ENCODE measurements at places on chromosomes 12 and 14. TPM values are rescaled to one million over a fixed set of nuclear protein-coding genes. Genes with fewer than 3 reads are reported as not detected.

GNB3 gene
- not detected for total RNA-seq

DNA sequence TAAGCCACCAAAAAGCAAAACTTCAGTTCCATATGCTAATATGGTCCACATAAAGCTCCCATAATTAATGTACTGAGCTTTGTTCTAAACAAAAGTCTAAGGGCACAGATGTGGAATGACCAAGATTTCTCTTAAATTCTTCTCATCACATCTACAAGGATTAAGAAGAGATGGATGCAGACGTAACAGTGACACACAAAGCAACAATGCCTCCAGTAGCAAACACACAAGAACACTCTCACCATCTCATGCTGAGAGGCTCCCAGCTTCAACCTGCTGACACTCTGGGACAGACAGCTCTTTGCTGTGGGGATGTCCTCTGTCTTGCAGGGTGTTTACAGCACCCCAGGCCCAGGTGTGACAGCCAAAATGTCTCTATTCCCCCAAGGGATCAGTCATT lies 48.2 kb downstream of the SETD3 start:
- DNase-seq = no peak

- DNase-seq = no peak
Measured at GRCh38 chr12:53739214-53740129, 12.2 kb upstream of the CALCOCO1 start.

IFI27 gene
- 1.1 TPM for total RNA-seq

DNA sequence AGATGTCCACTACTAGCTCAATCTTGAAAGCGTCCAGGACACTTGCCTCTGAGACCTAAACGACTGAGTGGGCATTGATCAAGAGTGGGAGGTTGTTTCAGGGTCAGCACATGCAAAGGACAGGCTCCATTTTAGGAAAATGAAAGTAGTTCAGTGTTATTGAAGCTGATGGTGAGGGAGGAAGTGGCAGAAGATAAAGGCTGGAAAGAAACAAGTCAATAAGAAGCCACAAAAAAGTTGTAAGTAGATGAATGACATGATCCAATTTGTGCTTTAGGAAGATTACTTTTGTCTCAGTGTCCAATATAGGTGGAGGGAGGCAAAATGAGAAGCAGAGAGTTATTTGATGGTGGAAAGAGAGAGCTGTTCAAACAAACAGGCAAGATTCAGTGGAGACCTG lies 22.0 kb downstream of the GPR65 start:
- no peak for DNase-seq

DNA sequence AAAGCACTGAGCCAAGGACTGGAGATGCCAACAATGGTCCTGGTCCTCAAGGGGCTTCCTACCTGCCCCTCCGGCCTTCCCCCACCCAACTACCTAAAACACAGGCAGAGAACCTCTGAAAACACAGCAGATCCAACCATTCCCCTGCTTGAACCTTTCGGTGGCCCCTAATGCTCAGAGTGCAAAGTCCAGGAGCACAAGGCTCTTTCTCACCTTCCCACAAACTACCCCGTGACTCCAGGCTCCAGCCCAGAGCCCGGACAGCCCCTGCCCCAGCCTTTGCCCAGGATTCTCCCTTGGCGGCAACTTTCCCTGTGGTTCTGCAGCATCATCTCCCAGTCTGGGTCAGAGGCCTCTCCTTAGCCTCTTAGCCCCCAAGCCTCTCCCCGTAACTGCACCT lies 1.6 kb upstream of the CD9 start:
- DNase-seq = no peak

DNA sequence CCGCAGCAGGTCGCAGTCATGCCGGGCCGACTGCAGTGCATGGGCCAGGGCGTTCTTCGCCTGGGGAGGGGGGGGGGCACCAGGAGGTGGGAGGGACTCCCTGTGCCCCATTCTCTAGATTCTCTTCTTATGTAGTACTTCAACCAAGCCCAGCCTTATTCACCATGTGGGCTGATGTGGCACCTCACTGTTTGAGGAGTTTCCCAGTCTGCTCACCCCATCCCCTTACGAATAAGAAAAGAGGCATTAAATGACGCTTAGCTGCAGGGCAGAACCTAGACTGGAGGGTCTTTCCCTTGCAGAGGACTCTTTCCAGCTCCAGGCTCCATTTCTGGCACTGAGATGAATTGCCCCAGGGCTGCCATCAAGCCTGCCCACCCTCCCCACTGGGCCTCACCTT lies 12.2 kb downstream of the CMTM5 start:
- no peak for DNase-seq

GRCh38 chr12:60257063-60257462 lies 661.2 kb downstream of the SLC16A7 start:
- no peak for DNase-seq

- no peak for DNase-seq
Measured at GRCh38 chr12:4766445-4766844, 46.2 kb downstream of the GALNT8 start.

DNA sequence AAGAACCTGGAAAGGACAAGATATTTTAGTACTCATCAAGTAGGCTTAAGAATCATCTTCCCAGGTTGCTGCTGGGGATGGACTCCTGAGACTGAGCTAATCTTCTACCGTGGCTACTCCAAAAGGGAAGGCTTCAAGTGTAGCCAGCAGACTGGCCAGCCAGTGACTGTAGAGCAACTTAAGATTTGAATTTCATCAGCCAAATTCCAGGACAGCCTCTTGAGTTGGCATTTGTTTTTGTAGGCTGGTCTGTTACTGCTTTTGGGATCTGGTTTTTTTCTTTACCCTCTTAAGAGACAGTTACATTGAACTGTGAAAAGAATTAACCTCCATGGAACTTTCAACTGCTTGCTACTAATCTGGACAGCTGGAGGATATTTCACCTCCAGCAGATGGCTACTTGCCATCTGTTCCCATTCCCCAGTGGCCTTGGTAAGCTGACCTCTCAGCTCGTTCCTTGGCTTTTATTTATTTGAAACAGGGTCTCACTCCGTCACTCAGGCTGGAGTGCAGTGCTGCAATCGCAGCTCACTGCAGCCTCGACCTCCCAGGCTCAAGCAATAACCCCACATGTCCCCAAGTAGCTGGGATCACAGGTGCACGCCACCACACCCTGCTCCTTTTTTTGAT lies 20.7 kb downstream of the VTI1B start:
- DNase-seq = no peak

SERPINA5 gene
- total RNA-seq = not detected

LRP1 gene
- total RNA-seq = 70.1 TPM

DNA sequence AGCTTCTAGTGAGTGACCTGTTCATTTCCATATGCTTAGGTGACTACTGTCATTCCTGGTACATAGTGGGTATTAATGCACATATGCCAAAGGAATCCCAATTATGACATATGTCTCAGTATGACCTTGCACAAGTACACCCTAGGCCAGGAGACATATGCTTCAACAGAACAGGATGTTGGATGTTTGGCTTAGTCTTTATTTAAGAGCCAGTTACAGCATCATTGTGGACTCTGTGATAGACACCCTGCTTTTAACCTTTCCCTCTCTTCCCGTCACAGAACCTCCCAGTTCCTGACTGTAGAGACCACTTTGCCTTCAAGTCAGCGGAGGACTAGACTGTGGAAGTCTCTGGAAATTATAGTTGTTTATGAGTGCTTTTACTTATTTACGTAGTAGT lies 72.9 kb downstream of the DAAM1 start:
- no peak for DNase-seq

DNA sequence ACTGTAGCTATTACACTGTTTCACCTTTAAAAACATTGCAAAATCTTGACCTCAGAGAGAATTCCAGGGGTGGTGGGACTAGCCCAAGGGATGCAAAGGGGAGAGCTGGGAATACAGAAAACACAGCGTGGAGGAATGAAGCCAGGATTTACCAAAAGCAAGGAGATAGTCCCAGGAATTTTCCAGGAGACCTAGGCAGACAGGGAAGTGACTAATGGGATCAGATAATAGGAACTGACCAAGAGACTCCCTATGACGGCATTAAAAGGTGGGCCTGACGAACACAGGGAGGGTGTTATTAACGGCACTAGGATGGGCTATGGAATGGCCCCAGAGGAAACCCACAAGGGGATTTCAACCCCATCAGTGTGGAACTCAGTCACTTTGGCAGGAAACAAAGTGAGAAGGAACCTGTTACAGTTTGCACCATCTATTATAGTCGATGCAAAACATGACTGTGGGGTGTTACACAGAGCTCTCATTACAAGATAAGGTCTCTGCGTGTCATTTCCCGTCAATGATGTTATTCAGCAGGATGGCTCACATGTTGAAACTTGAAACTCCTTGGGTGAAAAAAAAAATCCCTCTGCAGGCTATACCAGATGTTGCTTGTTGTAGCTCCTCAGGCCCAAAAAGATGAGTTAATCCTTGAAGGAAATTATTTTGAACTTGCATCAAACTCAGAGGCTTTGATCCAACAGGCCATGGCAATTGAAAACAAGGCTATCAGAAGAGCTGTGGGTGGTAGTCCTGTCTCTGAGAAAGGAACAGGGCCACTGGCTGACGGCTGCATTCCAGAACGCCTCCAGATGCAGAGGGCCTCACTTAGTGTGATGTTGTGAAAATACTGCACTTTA lies 58.7 kb downstream of the DRAM1 start:
- no peak for DNase-seq

- DNase-seq = no peak
Measured at GRCh38 chr14:88477513-88478250, 77.1 kb downstream of the PTPN21 start.

- DNase-seq = peak; percentile 87
Measured at GRCh38 chr12:6540181-6540877, 6.0 kb downstream of the GAPDH start.

DNA sequence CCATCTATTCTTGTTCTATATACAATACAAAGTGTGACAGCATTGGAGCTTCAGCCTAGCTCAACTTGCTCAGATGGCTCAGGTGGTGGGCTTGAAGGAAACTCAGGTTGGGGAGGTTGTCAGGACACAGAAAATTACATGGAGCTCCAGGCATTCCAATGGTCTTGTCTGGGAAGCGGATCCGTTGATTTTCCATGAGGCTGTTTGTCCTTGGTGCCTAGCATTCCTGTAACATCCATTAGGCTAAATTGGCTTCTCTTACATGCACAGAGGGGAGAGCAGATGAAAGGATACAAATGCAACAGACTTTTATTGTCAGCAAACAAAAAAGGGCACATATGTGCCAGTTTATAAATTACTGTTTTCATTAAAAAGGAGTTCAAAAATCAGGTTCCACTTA lies 75.5 kb upstream of the OTX2 start:
- no peak for DNase-seq

- no peak for DNase-seq
Measured at GRCh38 chr12:40837891-40838429, 145.7 kb downstream of the CNTN1 start.

DNA sequence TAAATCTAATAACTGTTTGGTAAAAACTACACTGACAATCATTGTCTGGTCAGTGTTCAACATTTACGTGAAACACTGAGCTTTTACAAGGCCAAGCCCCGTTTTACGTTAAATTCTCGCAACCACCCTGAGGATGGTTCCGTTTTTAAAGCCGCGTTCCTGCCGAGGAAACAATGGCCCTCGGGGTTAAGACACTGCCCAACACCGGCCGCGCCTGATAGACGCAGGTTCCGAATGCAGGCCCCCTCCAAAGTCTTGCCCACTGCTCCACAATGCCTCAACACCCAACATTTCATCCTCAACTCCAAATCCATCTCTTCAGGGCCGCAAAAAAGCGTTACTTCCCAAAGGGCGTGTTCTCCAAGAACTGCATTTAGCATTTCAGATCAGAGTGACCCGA lies 953 bp upstream of the SNRPF start:
- no peak for DNase-seq

DDIT3 gene
- total RNA-seq = 17.3 TPM

EPYC gene
- total RNA-seq = not detected

- no peak for DNase-seq
Measured at GRCh38 chr12:49491823-49492222, 47.0 kb upstream of the KCNH3 start.

DNA sequence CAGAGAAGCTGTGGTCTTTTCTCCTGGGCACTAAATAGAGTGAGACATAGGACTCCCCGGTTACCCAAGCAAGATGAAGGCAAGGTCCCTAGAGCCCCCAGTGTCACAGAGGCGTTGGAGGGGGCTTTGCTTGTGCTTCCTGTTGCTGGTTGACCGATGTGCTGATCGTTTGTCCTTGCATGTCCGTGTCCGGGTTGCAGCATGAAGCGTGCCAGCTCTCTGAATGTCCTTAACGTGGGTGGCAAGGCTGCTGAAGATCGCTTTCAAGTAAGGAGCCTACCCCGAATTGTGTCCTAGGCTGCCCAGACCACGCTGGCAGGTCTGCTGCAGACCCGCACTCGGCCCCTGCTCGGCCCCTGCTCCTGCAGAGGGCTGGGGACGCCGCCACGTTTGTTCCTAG lies 23.1 kb downstream of the XRCC3 start:
- DNase-seq = no peak

DNA sequence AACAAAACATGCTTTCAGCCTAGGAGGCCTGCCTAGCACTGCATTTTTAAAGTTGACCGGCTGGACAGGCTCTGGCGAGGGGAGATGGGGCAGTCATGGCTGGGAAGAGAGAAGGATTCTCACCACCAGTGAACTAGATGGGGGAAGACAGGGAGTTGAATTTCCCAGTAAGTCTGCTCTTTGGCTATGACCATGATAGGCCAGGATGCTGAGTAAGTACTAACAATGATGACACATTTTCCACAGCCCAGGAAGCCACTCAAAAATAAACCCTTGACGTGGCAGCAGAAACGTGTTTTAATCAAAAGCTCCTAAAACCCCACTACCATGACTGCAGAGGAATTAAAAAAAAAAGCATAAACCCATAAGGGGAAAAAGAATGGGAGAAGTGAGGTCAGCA lies 19.0 kb downstream of the KCTD10 start:
- DNase-seq = no peak

DNA sequence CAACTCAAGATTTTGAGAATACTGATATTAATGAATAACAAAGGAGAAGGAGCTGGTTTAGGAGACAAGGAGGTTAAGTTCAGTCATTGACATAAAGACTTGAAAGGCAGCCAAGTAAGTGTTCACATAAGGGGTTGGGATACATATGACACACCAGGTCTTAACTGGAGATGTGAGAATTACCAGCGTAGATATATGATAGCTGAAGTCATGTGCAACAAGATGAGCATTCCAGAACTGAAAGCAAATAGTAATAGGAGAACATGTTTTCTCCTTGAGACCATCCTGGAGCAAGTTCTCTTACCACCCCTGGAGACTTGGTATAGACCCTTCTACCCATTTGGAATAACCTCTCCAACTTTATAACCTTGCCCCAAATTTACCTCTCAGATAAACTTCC lies 43.3 kb upstream of the NPFF start:
- no peak for DNase-seq
